ENCODE measurements at places on chromosomes 1 and 21.

DNA sequence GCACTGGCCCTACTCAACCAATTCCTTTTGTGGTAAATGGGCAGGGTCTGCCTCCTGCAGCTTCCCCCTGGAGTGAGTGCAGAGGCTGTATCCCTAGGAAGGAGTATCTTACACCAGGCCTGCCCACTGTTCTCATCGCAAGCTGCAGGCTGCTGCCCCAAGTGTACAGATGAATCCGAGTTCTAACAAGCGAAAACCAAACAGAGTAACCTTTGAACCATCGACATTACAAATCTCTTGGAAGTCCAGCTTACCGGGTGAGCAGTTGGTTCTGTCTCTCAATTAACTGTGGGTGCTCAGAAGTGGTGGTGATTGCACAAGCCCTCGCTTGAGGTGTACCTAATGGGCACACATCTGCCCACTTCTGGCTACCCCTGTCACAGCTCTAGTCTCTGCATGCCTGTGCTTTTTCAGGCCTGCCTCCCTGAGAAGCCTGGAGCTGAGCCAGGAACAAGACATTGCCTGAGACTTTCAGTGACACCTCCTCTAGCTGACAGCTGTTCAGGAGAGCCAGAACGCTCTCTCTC lies 22.7 kb downstream of the INAVA start:
- DNase-seq: no peak

- no peak for DNase-seq
Measured at GRCh38 chr1:229309684-229310083, 33.2 kb downstream of the CCSAP start.

DNA sequence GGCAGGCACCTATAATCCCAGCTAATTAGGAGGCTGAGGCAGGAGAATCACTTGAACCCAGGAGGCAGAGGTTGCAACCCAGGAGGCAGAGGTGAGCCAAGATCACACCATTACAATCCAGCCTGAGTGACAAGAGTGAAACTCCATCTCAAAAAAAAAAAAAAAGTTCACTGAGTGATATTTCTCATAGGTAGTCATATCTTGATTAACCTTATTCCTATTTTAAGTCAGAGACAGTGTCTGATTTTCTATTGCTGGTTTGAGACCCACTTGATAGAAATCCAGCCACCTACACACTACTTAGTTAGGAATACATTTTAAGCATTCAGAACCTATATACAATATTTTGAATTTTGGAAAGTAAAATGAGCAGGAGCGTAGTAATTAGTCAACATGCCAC lies 357.4 kb upstream of the ADGRL2 start:
- no peak for DNase-seq

DNA sequence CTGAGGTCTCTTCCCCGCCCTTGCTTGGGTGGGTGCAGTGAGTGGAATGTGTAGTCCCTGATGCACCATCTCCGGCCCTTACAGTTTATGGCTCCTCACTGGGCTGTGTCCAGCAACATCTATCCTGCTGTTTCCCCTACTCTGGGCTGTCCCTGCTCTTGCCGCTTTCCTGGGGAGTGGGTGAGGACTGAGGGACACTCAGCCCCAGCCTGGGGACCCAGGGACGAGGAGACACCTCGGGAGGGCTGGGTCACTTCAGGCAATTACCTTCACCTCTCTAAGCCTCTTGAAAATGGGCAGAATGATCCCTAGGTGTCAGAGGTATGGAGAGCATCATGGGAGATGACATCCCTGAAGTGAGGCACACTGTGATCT lies 13.6 kb upstream of the LRP8 start:
- no peak for DNase-seq

DNA sequence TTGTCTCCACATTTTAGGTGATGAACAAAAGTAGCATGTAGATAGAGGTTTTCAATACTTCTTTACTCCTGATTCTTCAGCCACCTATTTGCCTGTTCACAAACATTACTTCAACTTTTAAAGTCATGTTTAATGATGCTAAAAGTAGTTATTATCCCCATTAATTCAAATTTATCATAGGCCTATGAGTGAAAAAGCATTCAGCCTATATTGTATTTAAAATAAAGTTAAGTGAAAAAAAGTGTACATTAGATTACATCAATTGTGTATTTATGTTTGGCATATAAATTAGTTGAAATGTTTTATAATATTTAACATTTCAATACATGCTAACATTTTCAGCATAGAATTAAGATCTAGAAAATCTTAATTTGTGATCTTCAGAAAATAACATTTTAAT lies 10.5 kb downstream of the CDKN2C start:
- no peak for DNase-seq

- DNase-seq: peak; percentile 38
Measured at GRCh38 chr1:63322944-63323864, 837 bp downstream of the FOXD3 start.

Data from endothelial cell (in vitro differentiated cells).